ENCODE measurements at places on chromosomes 16 and 17.
A peak's percentile ranks its signal among the peaks of the same experiment; 100 is the strongest.

DNA sequence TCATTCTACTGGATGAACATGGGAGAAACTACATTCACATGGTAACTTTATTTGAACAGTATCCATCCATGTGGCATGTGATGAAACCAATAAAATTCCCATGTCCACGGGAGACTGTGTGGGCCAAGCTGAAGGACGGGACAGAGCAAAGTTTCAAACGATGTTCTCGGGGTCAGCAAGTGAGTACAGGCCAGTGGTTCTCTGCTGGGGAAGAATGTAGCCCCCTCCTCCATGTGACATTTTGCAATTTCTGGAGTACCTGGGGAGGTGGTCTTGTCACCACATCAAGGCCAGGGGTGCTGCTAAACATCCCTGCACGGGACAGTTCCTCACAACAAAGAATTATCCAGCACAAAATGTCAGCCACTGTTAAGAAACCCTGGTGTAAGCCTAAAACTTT is 7.4 kb upstream of the TANGO6 start:
- no peak for DNase-seq

GRCh38 chr16:57991551-57992059 is 8.9 kb downstream of the ZNF319 start:
- DNase-seq: no peak

- peak; percentile 5 for DNase-seq
These were observed 316.1 kb upstream of the IRX3 start for GRCh38 chr16:54602666-54603065.

GRCh38 chr17:73346501-73347162 is 34.8 kb upstream of the CDC42EP4 start:
- no peak for DNase-seq

DNA sequence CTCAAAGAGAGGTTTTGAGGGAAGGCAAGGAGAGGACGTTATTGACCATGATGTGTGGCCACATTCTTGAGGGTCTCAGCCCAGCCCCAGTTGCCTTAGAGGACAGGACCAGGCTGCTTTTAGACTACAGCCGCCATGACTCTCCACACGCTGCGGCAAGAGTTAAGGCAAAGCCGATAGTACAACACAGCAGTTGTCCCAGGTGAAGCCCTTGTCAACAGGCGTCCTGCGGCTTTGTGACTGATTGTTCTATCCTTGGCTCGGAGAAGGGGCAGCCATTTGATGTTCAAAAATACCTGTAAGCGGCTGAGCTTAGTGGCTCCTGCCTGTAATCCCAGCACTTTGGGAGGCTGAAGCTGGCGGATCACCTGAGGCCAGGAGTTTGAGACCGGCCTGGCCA is 28.8 kb downstream of the TMEM92 start:
- no peak for DNase-seq

- no peak for DNase-seq
These were observed 5.3 kb downstream of the CTNS start for GRCh38 chr17:3641717-3642486.
